NCI-H1930 (cell line): ENCODE measurements at places on chromosomes 12 and 14.

- peak; percentile 41 for DNase-seq
Observed at GRCh38 chr12:2291182-2291832, 238.5 kb downstream of the CACNA1C start.

DNA sequence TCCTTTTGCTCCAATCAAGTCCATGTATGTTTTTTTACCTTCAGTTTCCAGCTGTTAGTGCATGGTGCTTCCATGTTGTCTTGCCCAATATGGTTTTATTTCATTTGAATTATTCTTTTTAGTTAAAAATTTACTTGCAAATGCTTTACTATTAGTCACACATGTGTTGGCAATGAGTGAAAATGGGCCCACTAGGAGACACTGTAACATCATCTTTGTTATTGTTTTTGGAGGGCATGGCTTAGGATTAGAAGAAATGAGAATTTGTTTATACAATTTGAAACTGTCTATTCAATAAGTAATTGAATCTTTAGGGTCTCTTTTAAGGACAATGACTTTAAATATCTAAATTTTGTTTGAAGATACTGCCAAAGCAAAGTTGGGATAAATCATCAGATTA, 133.7 kb downstream of the BRMS1L start:
- no peak for DNase-seq

- DNase-seq: no peak
Observed at GRCh38 chr12:5756338-5756842, 188.7 kb downstream of the ANO2 start.

GRCh38 chr14:51593397-51593796, 58.3 kb upstream of the FRMD6 start:
- no peak for DNase-seq

DNA sequence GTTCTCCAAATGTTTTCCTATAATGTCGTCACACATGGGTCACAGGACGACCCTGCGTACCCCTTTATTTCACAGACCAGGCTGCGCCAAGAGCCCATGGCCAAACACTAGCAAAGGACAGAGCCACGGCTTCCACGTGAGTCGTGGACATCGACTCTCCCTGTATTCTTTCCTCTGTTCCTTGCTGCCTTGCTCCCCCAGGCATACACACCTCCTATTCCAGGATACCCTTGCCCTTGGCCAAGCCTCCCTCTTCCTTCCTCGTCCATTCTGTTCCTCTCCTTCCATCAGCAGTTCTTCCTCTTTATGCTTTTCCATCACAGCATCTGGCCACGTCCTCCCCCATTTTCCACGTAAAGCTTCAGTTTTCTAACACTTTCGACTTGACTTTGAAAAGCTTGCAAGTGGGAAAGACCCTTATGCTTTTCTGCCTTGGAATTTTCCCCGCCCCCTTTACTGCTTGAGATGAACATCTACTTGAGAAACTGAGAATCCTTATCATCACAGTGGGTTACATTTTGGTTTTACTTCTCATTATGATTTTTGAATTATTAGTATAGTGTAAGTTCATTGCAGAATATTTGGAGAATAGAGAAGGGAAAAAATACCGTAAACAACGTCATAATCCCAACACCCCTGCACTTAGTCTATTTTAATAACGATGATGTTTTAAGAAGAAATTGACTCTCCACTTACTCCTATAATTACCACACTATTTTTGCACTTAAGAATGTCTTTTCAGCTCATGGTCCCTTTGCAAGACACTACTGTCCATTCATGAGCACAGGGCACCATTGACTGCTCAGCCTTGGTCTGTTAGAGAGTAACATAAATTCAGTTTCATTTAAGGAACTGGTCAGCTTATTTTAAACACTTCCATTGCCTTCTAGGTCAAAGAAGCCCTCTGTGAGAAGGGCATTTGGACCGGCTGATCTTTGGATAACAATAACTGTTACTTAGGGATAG, 15.8 kb upstream of the NINJ2 start:
- DNase-seq: no peak

GRCh38 chr12:7100239-7100638, 8.0 kb upstream of the C1R start:
- DNase-seq: peak; percentile 17
